ENCODE measurements at places on chromosomes 11 and 22.

DNA sequence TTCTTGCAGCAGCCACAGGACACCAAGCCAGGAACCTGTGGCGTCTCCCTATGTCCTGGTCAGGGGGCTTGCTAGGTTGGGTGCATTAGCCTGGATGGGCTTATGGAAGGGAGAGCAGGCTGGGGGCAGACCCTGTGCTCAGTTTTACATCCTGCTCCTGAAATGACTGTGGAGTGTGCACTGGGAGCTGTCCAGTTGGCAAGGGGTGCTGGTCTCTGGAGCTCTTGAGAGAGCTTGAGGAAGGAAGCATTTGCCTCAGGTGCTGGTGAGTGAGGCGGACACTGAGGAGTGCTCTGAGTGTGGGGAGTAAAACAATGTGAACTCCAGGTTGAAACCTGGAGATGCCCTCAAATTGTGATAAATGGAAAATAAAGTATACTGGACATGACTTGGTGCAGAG lies 3.4 kb downstream of the SCGB1D4 start:
- no peak for DNase-seq

- DNase-seq, result no peak
These were observed 3.3 kb downstream of the SPATA19 start for GRCh38 chr11:133842053-133842452.

- no peak for DNase-seq
These were observed 17.4 kb downstream of the LIMK2 start for GRCh38 chr22:31229402-31230079.

DNA sequence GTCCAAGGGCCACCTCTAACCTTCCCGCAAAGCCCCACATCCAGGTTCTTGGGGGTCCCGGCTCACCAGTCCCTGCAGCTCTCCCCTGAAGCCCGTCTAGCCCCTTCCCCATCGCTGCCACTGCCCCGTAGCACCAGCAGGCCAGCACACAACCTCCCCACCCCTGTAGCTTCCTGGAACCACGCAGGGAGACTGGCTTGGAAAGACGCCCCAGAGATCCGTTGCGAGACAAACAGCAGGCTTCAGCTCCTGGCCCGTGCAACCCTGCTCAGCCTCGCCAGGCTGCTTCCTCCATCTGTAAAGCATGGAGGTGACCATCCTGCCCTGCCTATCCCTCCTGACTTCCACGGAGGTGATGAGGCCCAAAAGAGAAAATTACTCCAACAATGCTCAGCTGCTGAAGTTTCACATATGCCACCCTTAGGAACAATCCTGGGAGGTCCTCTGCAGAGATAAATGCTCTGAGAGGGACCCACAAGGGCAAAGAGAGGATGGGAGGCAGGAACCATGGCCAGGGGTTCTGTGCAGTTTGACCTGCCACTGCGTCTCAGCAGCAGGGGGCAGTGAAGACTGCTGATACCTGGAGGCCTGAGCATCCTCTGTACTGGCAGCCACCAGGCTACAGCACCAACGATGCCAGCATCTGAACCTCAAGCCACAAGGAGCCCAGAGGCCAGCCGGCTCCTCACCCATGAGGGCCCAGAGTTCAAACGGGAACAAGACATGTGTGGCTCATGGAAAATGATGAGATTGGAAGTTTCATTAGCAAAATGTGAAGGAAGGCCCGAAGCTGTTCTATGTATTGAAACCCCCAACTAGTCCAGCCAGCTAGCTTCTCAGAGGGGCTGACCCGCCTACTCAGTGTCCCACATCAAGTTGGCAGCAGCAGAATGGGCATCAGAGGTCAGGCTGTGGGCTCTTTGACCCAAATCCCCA lies 16.1 kb downstream of the DGCR2 start:
- DNase-seq, result peak; percentile 34

- DNase-seq, result no peak
These were observed 19.6 kb downstream of the NF2 start for GRCh38 chr22:29623059-29623458.

GRCh38 chr22:48198489-48199459 lies 1436.3 kb downstream of the TBC1D22A start:
- DNase-seq, result no peak

DNA sequence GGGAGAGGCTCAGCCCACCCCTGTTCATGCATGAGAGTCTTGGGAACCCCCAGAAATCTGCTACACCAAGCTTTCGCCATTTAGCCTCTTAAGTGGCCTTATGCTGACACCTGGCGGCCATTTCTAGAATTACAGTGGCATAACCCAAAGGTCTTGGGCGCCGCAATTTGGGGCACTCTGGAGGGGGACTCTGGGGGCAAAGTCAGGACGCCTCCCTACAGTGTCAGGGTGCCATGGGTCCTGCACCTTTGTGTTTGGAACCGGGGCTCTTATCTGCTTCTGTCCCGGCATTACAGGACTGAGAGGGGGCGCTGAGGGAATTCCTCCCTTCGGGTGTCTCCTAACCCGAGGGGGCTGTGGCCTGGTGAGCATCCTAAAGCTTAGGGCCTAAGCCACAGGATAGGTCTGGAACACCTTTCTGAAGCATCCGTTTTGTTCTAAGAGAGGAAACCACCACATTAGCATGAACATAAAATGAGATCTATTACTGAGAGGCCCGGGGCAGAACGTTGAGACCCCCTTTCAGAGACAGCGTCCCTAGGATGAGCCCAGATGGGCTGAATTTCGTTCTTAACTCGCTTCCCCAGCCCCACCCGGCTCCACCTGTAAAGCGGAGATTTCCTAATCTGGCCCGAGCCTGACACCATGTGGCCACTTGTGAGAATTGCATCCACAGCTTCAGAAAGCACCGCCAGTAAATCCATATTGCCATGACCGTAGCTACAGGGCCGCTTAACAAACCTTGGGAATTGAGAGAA lies 9.3 kb downstream of the INS start:
- DNase-seq, result peak; percentile 55

- DNase-seq, result no peak
These were observed 44.6 kb downstream of the ANKRD42 start for GRCh38 chr11:83238111-83238510.

GRCh38 chr11:40215556-40215955 lies 1243.9 kb downstream of the LRRC4C start:
- no peak for DNase-seq

DNA sequence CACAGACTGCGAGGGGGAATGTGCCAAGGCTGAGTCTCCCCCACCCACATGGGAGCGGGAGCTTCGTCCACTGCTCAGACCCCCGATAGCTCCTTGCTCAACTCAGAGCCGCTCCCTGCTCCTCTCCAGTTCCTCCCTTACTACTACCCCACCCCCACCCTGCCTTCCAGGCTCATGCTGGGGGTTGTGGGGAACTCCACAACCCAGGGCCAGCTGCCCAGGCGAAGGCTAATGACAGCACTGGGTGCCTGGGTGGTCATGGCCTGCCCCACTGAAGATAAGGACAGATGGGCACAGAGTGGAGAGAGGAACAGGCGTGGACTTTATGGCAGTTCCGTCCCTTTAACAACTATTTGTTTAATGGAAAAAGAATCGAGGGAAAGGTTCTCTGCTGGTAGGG lies 73.7 kb downstream of the PDE2A start:
- DNase-seq, result no peak

DNA sequence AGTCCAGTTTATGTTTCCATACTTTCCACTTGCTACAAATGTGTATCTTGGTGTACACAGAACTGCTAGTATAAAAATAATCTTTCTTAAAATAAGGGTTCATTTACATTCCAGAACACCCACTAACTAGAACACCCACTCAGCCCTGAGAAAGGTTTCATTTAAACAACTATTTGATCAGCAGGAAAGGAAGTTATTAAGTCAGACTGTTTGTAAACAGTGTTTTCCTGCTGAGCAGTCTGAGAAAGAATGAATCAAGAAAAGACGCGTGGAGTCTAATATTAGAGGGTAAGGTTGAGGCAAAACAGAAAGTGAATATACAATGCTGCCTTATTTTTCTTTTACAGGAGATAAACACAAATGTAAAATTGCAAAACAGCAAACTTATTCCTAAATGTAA lies 32.7 kb downstream of the NARS2 start:
- DNase-seq, result no peak

GRCh38 chr22:24775769-24776492 lies 1.4 kb upstream of the PIWIL3 start:
- no peak for DNase-seq

DNA sequence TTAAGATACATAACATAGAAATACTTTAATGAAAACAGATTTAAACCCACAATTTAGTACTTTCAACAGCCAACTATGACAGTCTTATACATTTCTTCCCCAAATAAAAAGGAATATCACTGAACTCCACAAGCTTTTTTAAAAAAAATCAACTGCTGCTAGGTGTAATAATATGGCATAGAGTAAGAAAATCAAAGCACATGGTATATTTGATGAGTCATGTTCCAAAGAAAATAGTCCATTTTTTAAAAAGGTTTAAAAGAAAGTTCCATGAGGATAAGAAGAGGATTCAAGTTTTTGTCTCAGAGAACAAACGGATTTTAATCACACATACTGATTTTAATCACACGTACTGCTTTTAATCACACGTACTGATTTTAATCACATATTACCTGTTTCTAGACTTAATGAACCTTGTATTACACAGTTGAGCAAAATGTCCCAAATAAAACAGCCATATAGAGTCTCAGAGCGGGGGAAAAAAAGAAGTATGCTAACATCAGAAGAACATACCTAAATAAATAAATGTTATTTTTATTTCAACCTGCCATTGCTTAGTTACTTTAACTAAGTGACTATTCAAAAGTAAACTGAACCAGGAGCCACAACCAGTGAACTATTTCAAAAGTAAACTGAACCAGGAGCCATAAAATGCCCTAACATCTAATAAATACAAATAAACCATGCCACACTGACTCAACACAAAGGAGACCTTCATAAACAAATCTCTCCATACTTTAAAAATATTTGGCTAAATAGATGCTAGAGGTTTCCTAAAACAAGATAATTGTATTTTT lies 198.4 kb downstream of the SBF2 start:
- no peak for DNase-seq

DNA sequence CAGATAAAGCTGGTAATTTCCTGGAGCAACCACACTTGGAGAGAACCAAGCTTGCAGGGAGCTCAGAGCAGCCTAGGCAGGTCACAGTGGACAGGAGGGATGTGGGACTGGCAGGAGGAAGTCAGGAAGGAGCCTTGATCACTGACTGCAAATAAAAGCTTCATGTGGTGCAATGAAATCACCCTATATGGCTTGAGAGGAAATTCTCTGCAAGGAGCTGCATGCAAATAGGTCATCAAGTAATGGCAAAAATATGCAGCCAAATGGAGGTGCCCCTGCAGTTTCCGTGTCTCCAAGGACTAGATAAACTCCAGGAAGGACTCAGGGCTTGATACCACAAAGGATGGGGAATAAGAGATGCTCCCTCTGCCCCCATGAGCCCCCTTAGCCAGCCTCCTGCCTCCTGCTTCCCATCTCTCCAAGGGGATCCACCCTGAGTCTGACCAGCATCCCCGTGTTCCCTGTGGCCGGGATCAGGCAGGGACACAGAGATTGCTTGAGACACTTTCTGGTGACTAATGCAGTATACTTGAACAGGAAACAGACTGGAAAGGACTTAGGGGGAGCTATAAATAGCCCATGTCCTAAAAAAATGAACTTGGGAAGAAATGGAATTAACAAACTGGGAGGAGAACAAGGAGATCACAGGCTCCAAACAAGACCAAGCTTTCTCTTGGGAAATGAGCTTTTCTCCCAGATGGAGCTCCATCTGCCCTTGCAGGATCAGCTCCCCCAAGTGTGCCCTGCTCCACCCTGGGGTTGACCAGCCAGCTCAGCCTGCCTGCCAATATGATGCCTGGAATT lies 23.9 kb upstream of the MICAL2 start:
- no peak for DNase-seq

- no peak for DNase-seq
These were observed 16.7 kb downstream of the SLCO2B1 start for GRCh38 chr11:75167617-75168016.

DNA sequence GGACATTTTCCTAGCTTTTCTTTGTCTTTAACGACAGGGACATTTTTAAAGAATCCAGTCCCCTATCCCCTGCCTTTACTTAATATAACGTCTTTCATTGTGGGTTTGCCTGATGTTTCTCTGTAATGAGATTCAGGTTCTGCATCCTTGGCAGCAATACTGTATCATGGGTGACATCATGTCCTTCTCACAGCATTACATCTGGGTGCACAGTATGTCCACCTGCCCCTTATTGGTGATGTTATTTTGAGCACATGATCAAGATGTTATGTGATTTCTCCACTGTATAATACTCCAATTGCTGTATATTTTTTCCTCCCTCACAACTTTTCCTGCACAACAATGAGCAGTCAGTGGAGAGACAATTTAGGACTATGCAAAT lies 9.7 kb upstream of the STK33 start:
- DNase-seq, result no peak

DNA sequence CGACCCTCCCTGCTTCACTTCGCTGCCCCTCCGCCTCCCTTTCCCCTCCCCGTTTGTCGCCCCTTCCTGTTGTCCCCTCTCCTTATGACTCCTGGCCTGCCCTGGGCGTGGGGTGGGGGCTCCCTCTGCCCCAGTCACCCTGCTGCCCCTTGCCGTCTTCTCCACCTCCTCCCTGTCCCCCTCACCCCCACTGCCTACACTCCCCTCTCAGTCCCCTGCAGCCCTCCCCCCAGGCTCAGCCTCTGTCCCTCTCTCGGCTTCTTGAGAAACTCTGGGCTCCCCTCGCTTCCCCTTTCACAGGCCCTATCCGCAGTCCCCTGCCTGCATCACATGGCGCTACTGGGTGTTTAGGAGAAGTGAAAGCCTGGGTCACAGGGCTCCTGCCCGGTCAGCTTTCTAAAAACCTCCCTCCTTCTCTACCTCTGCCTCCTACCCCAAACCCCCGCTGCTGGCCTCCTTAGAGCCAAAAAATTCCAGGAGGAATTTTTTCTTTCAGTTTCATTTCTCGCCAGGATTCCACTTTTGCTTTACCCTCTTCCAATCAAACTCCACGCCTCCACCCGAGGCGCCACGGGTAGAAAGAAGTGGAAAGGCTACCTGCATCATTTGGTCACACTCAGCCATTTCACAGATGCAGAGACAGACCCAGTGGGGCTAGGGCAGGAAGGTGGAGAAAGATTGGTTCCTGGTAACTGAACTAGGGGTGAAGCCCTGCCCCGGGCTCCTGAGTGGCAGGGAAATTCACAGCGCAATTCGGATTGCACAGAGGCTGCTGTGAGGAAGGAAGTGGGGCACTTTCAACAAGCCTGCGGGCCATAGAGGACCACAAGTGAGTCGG lies at the start of gene SLC15A3:
TSS of gene SLC15A3 (minus strand) at position 273 of the 838 bp plus-strand sequence. CDS start 625 bp downstream, outside the sequence.
- DNase-seq, result no peak

Data from T-helper 17 cell (primary cell).